CMK (cell line): ENCODE measurements at places on chromosomes 11 and 22.

- peak; percentile 62 for DNase-seq
Measured at GRCh38 chr11:1844221-1845094, 5.7 kb downstream of the TNNI2 start.

- DNase-seq = no peak
Measured at GRCh38 chr22:49549256-49550140, 278.2 kb downstream of the BRD1 start.

- no peak for DNase-seq
Measured at GRCh38 chr11:2208691-2209369, 37.2 kb upstream of the TH start.

GRCh38 chr11:61739966-61740365 lies 12.5 kb upstream of the MYRF start:
- no peak for DNase-seq

- DNase-seq = peak; percentile 64
Measured at GRCh38 chr22:40040927-40041326, 46.2 kb downstream of the FAM83F start.

DNA sequence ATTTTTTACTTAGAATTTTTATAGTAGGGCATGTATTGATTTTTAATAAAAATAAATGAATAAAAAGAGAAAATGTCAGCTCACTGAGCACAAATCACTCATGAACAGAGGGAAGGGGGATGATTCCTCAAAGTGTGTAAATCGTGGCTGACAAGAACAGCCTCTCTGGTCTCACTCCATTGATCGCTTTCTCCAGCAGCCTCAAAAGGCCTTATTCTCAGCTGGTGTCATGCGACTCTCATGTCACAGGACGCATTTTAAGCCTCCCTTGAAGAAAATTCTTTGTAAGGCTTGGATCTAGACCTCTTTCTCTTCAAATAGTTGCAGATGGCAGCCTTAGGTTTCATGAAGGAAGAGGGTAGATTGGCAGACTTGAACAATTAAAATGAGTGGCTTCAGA lies 33.9 kb upstream of the SLC5A12 start:
- DNase-seq = no peak

DNA sequence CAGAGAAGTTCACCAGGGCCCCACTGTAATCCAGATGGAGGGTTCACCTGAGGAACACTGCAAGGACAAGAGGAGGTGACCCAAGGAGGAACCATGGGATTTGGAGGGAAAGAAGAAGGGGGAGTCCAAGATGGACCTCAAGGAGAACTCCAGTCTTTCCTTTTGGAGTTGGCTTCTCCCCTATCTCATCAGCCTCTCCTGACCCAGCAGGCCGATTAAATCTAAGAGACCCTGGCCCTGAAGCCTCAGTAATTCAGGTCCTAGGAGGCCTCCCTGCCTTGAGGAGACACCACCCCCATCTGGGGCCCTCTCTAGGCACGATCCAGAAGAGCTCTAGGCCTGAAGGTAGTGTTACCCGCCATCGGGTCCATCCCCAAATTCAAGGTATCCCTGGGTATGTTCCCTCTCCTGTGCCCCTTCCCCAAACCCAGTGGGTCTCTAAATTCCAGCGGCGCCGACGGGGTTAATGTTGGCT lies 15.1 kb upstream of the DGKZ start:
- no peak for DNase-seq

- DNase-seq = peak; percentile 8
Measured at GRCh38 chr11:9972989-9973388, 309.1 kb downstream of the SWAP70 start.

DNA sequence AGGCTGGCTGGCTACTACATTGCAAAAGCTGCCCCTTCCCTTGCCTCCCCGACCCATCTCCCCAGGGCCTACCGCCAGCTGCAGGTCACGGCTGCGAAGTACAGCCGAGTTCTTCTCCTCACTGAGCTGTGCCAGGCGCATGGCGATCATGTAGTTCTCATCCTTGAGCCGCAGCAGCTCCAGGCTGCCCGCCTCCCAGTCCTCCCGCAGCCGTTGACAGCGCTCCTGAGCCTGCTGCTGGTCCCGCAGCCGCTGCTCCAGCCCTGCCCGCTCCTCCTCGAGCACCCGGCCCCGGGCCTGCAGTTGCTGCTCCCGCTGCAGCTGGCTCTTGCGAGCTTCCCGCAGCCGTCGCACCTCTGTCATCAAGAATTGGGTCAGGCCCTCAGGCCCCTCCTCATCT lies 3.3 kb downstream of the CARD10 start:
- no peak for DNase-seq

DNA sequence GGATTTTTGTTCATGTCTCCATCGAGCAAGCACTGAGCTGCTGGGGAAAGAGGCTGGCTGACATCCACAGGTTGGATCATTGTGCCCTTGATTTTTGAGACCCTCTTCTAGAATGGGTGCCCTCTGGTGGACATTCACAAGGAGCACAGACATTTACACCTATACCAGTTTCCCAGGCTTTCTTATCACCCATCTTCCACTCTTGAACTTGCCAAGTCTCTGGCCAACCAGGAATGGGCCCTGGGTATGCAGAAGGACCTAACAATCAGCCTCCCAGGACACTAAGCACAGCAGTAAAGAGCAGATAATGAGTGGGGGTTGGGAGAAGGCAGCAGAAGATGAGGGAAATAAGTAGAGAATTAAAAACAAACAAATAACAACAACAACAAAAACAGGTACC lies 5.7 kb upstream of the INTS4 start:
- peak; percentile 62 for DNase-seq

- DNase-seq = no peak
Measured at GRCh38 chr11:61042537-61042936, 59.8 kb upstream of the CD5 start.

GRCh38 chr22:42039271-42039670 lies 31.3 kb downstream of the NAGA start:
- no peak for DNase-seq

DNA sequence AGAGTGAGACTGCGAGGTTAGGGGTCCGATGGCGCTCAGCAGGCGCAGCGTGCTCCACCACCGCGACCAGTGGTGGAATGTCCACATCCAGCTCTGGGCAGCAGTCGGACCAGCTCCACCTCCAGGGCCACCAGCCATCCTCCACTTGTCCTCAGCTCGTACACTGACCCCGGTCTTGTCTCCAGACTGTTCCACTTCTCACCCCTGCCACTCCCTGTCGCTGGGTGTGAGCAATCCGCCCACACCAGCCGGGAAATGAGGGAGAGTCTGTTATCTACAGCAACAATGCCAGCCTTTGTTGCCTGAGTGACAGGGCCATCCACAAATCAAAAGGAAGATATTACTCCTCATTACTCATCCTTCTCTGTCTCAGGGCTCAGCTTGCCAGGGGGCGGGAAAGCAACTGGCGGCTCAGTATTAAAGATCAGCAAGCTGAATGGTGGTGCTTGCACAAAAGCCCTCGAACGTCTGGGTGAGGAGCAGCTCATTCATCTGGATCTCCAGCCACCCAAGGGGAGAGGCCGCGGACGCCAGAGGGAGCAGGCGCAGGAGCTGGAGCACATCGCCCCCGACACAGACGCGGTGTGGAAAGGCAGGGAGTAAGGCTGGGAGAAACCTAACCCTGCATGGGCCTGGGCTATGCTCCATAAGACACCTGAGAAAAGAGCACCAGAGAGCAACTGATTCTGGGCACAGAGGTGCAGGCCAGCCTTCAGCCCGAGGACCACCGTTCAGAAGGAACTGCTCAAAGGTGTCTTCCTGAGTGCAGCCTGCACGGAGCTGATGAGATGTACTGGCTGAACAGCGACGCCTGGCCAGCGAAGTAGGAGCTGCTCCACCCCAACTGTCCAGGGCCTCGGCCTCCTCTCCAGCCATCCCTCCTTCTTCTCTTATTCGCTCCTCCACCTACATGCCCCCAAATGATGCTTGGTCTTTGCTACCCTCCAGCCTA lies 21.9 kb downstream of the IGSF9B start:
- no peak for DNase-seq
